Lung (tissue), 17 donors: ENCODE measurements at places on chromosomes 1 and 21. TPM values are rescaled to one million over a fixed set of nuclear protein-coding genes. Genes with fewer than 3 reads are reported as not detected.

- no peak overlapping the region for H3K27ac ChIP-seq
- H3K27me3 ChIP-seq, result no peaks in the 10 kb centered on the region
- peaks cover 43% of the 10 kb centered on the region for H3K4me1 ChIP-seq
- H3K36me3 ChIP-seq, result no peaks in the 10 kb centered on the region
- H3K4me3 ChIP-seq, result no peak overlapping the region
- peak; percentile 66 for DNase-seq
Observed at GRCh38 chr1:100622037-100622436, 84.1 kb downstream of the GPR88 start.

DNA sequence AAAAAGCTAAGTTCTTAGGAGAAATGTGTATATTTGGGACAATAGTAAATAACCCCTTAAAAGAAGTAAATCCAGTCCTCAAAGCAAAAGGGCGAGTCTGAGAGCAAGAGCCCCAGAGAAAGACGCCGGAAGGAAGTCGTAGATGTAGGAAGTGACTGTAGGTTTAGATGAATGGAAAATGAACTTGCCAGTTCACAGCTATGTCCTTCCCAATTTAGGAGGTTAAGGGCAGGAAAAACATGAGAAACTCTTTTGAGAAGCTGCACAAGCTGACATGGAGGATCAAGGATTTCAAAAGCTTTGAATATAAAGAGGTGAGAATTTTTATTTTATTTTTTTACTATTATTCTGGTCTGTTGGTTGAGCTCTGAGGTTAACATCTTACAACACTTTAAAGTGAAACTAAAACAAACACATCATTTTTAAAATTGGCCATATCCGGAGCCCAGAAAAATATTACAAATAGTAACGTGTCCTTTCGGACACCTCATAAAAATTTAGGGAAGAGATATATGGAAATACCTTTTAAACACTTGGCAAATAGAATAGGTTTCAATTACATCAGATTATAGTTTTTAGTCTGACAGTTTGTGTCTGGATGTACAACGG lies 1178.6 kb downstream of the MRPL39 start:
- peak; percentile 12 for DNase-seq
- H3K27ac ChIP-seq, result no peak overlapping the region
- no peaks in the 10 kb centered on the region for H3K27me3 ChIP-seq
- no peaks in the 10 kb centered on the region for H3K36me3 ChIP-seq

GRCh38 chr1:95073446-95073845 lies 695 bp upstream of the ALG14 start:
- no peaks in the 10 kb centered on the region for H3K36me3 ChIP-seq
- no peaks in the 10 kb centered on the region for H3K27me3 ChIP-seq
- H3K4me1 ChIP-seq, result peaks cover 2% of the 10 kb centered on the region
- no peak overlapping the region for H3K4me3 ChIP-seq

DNA sequence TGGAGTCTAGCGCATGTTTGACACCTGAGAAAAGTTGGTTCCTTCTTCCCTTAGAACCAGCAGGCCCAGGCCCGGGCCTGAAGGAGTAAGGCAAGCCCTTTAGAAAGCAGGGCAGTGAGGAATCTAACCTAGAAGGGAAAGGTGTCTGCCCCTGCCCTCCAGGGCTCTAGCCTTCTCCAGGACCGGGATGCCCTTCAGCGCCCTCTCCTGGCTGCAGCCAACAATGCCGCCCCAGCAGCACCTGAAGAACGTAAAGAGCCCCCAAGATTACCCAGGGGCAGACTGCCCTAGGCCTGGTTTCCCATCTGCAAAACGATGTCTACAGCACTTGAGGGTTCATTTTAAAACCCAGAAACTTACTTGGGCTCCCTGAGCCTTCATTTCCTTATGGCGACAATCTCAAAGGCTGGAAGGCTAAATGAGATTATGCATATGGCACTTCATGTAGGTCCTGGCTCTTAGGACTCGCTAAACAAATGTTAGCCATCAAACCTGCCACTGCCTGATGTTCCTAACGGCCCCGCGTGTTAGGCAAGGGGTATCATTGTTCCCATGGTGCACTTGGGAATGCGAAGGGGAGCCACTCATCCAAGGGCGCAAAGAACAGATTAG lies 106.7 kb upstream of the KLHDC7A start:
- DNase-seq, result no peak
- H3K4me1 ChIP-seq, result no peaks in the 10 kb centered on the region
- H3K36me3 ChIP-seq, result no peaks in the 10 kb centered on the region

- no peak overlapping the region for H3K4me3 ChIP-seq
- no peaks in the 10 kb centered on the region for H3K36me3 ChIP-seq
- DNase-seq, result no peak
- no peaks in the 10 kb centered on the region for H3K4me1 ChIP-seq
- H3K27ac ChIP-seq, result no peak overlapping the region
- H3K27me3 ChIP-seq, result peaks cover 19% of the 10 kb centered on the region
Observed at GRCh38 chr1:30814292-30814691, 56.7 kb upstream of the LAPTM5 start.

- H3K4me1 ChIP-seq, result no peaks in the 10 kb centered on the region
- peaks cover 14% of the 10 kb centered on the region for H3K36me3 ChIP-seq
- DNase-seq, result no peak
- no peak overlapping the region for H3K27ac ChIP-seq
- no peak overlapping the region for H3K4me3 ChIP-seq
Observed at GRCh38 chr1:19373211-19374082, 61.3 kb downstream of the SLC66A1 start.

DNA sequence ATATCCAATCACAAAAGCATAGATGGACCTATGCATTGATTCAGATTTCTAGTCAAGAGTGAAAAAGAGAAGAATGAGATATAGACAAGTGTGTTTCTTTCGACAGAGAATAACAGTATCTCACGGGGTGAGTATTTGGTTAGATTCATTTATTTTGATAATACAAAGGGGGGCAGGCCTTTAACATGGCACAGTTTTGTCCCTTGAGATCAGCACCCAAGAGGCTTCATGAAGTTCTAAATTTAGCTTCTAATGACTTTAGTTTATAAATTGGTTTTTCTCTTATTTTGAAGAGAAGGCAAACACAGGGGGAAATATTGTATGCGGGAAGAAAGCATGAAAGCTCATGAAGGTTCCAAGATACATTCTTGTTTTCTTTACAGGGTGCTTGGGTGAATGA lies at the start of gene OR1C1:
Gene OR1C1, minus strand, starts transcription at position 101 of the 400 bp plus-strand sequence. CDS start 2,150 bp downstream, outside the sequence.
- H3K36me3 ChIP-seq, result no peaks in the 10 kb centered on the region
- DNase-seq, result no peak
- H3K4me1 ChIP-seq, result no peaks in the 10 kb centered on the region
- H3K27me3 ChIP-seq, result no peaks in the 10 kb centered on the region
- H3K4me3 ChIP-seq, result no peak within 1 kb of the TSS

DNA sequence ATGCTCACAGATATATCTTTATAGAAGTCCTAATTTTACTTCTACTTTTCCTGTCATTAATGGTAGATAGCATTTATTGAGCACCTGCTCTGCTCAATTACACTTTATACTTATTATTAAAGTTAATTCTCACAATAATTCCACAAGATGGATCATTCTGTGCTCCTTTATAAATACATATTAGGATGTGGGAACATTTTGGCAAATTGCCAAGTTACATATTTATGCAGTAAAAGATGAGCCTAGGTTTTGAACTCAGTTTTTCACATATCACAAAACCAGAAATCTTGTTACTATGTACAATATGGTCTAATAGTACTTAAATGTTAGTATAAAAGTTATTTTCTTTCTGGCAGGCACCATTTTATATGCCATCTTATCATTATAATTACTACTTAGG lies 895.0 kb upstream of the B3GALT2 start:
- no peaks in the 10 kb centered on the region for H3K4me1 ChIP-seq
- H3K36me3 ChIP-seq, result no peaks in the 10 kb centered on the region
- H3K27ac ChIP-seq, result no peak overlapping the region
- DNase-seq, result no peak

GRCh38 chr1:28308750-28309149 lies 20.1 kb upstream of the MED18 start:
- no peak overlapping the region for H3K27ac ChIP-seq
- H3K4me3 ChIP-seq, result no peak overlapping the region
- no peaks in the 10 kb centered on the region for H3K4me1 ChIP-seq

DNA sequence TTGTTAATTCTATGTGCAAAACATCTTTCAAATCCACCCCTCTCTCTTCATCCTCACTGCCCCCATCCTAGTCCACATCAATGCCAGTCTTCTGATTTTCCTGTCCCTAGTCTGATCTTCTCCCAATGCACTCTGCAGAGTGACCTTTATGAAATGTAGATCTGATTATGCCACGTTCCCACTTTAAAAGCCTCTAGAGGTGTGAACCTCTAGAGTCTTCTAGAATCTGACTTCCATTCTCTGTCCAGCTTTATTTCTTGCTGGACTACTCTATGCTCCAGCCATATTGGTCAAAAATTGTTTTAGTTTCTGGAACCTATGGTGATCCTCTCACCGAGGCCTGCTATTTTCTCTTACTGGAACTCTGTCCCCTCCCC lies 32.5 kb downstream of the ZNF648 start:
- H3K27ac ChIP-seq, result peak overlapping the region; percentile 35
- H3K27me3 ChIP-seq, result no peaks in the 10 kb centered on the region
- no peaks in the 10 kb centered on the region for H3K36me3 ChIP-seq

- DNase-seq, result no peak
- H3K4me3 ChIP-seq, result no peak overlapping the region
- H3K27me3 ChIP-seq, result no peaks in the 10 kb centered on the region
Observed at GRCh38 chr1:23475134-23475628, 8.8 kb downstream of the ASAP3 start.

GRCh38 chr21:39182484-39183271 lies 573 bp downstream of the PSMG1 start:
- no peaks in the 10 kb centered on the region for H3K27me3 ChIP-seq
- peak overlapping the region; percentile 88 for H3K27ac ChIP-seq
- H3K36me3 ChIP-seq, result peaks cover 3% of the 10 kb centered on the region
- H3K4me1 ChIP-seq, result peaks cover 18% of the 10 kb centered on the region

DNA sequence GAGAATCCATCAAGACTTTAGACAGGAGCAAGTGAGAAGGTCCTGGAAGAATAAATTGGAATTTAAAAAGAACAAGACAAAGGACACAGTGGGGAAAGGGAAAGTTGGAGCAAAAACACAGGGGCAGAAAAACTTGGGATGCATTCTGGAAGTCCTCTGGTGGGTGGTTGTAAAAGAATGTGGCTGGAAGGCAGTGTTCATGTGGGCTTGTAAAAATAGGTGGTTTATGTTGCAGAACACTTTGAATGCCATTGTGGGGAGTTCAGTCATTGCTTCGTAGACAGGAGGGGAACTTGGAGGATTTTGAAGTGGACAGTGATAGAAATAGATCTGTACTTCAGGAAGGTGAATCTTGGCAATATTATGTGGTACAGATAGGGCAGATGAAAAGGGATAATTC lies 15.2 kb downstream of the KIF1B start:
- no peak overlapping the region for H3K27ac ChIP-seq
- DNase-seq, result no peak
- no peak overlapping the region for H3K4me3 ChIP-seq
- no peaks in the 10 kb centered on the region for H3K36me3 ChIP-seq
- no peaks in the 10 kb centered on the region for H3K4me1 ChIP-seq

GRCh38 chr21:39107739-39108138 lies 75.5 kb downstream of the PSMG1 start:
- no peaks in the 10 kb centered on the region for H3K4me1 ChIP-seq
- no peak overlapping the region for H3K27ac ChIP-seq
- H3K4me3 ChIP-seq, result no peak overlapping the region
- no peak for DNase-seq

GRCh38 chr1:107894605-107895004 lies 70.4 kb downstream of the VAV3 start:
- H3K4me3 ChIP-seq, result no peak overlapping the region
- no peak overlapping the region for H3K27ac ChIP-seq
- no peaks in the 10 kb centered on the region for H3K4me1 ChIP-seq
- DNase-seq, result no peak

DNA sequence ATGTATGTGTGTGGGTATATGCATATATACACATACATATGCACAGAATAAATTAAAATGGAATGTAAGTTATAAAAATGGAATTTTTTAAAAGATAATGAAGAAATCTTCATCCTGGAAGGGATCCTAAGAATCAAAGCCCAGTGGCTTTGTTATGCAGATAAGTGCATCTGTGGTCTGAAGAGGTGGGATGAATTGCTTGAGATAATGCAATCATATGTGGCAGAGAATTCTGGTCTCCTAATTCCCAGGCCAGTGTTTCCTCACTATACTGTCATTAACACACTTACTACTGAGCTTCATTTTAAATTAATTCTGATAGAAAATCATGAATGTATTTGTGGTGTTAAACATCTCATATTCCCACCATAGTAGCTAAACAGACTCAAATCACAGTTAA lies 86.7 kb upstream of the PRMT6 start:
- no peaks in the 10 kb centered on the region for H3K27me3 ChIP-seq
- no peaks in the 10 kb centered on the region for H3K36me3 ChIP-seq
- H3K4me3 ChIP-seq, result no peak overlapping the region
- no peaks in the 10 kb centered on the region for H3K4me1 ChIP-seq
- no peak for DNase-seq
- H3K27ac ChIP-seq, result no peak overlapping the region

Gene ALDH4A1
- total RNA-seq, result 12.5 TPM

Gene LCE1E
- total RNA-seq, result not detected

Gene ADIPOR1
- total RNA-seq, result 119 TPM

Gene GNG5
- total RNA-seq, result 115 TPM

Gene IFI44L
- total RNA-seq, result 8.4 TPM
